ENCODE measurements at places on chromosomes 2 and 18. TPM values are rescaled to one million over a fixed set of nuclear protein-coding genes. Genes with fewer than 3 reads are reported as not detected.

Gene VAMP5
- 2.7 TPM for total RNA-seq

Gene THSD7B
- total RNA-seq: under 0.01 TPM

Gene KCNK3
- total RNA-seq: not detected

Gene SLC4A5
- total RNA-seq: under 0.01 TPM

Gene MEX3C
- 82.7 TPM for total RNA-seq

Gene EGR4
- total RNA-seq: not detected

Gene TEKT4
- not detected for total RNA-seq
